Stimulated activated CD8-positive, alpha-beta memory T cell treated with anti-CD3 and anti-CD28 coated beads, Interleukin-4, amount 100 ng/mL, for 48 hours (primary cell): ENCODE measurements at places on chromosomes 7 and 10.

DNA sequence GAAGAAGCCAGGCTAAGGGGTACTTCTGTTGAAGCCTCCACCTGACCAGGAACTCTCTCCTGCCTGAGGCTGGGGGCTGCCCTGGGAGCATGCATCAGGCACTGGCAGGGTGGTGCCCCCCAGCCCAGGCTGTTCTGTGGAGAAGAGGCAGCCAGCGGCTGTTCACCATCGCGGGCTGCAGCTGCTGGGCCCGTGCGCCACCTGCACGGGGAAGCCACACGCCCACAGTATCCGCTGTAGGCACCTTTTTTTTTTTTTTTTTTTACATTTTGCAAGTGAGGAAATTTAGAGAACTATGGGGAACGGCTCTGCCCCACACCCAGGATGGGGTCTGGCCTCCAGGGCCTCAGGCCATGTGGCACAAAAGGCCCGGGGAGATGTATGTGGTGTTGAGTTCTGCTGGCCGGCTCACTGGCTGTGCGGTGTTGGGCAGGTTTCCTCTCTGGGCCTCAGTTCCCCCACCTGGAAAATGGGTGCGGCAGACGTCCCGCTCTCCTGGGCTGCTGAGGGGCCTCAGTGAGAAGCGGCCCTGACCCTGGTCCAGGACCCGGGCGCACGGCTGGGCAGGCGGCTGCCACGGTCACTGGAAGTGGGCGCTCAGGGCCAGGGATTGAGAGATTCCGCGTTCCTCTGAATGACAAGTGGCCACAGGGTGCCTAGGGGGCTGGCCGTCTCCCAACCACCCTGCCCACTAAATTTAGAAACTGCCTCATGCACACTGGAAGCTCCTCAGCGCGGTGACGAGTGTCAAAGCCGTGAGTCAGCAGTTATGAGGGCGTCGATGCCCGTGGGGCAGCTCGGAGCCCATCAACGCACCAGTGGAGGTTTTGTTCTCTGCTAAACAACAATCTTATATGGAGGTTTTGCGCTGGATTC is 8.8 kb upstream of the INTS1 start:
- peak; percentile 55 for DNase-seq

DNA sequence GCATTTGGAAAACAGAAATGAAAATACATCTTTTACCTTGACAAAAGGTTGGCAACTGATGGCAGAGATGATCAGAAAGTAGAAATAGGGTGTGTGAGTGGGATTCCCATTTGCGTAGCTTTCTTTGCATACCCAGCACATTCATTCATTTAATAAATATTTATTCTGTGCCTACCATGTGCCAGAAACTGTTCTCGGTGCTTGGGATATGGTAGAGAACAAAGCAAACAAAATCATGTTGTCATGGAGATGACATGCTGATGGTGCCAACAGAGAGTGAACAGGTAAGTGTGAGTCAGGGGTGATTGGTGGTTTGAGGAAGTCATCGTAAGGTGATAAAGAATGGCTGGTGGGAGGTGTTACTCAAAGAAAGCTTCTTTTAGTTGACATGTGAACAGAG is 45.4 kb downstream of the CACNB2 start:
- no peak for DNase-seq

- no peak for DNase-seq
Measured at GRCh38 chr7:2970861-2971260, 72.8 kb downstream of the CARD11 start.

- DNase-seq = no peak
Measured at GRCh38 chr7:106358103-106358663, 73.4 kb upstream of the NAMPT start.

GRCh38 chr10:17831341-17831740 is 22.2 kb downstream of the MRC1 start:
- DNase-seq = no peak

DNA sequence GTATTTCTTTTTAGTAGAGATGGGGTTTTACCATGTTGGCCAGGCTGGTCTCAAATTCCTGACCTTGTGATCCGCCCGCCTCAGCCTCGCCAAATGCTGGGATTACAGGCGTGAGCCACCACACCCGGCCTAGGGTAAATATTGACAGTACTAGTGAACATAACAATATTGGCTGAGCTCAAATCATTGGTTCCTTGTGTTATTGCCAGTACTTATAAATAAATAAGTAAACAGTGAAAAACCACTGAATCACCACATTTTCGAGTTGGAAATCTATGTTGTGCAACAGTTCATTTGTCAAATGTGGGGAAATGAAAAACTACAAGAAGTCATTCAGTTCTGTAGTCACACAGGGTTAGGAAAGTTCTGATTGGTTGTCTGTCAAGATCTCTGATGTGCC is 15.8 kb downstream of the RPP30 start:
- DNase-seq = no peak

DNA sequence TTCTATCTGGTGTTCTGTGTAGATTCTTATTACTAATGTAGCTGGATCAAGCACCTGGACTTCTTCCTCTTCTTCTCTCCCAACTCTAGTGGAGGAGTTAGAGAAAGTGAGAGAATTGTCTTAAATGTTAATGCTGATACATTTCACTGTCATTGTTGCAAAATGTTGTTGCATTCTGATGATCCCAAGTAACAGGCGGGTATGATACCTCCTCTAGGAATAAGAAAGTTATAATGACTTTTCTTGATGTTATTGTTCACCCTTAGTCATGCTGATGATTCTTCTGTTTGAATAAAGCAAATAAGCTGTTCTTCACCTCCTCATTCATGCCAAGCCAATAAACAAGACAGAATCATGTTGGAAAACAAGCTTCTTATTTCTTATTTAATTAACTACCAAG is 9.1 kb downstream of the CHRM2 start:
- no peak for DNase-seq

DNA sequence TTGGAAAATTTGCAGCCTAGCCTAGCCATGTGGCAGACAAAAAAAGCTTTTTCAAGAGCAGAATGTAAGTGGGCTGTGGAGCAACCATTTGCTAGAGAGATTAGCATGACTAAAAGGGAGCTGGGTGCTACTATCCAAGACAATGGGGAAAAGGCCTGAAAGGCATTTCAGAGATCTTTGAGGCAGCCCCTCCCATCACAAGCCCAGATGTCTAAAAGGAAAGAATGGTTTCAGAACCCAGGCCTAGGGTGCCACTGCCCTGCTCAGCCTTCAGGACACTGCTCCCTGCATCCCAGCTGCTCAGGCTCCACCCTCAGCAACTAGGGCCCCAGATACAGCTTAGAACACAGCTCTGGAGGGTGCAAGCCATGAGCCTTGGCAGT is 24.7 kb downstream of the PNLIPRP3 start:
- no peak for DNase-seq

- DNase-seq = no peak
Measured at GRCh38 chr7:30470163-30470770, 8.3 kb downstream of the NOD1 start.

DNA sequence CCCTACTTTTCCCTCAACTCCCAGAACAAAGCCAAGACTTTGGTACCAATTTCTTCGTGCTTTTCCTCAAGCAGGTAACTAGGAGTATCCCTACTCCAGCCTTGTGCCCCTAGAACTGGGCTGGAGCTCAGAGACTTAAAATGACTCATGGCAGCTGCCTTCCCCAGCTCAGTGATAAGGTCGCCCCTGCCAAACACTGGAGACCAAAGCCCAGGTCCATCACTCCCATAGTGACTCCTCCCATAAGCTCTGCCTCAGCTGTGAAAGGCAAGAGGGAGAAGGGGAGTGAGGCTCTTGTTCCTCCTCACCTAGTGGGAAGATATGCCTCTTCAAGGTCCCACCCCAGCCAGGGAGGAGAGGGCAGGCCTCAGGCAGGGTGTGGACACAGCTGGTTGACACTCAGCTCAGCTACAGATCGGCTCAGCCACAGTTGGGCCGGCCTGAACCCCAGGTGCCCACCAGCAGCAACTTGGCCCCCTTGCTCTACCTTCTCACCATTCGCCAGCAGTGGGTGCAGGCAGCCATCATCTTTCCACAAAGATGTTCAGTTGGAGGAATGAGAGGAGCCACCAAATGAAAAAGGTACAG is 13.8 kb upstream of the CYREN start:
- DNase-seq = no peak

- no peak for DNase-seq
Measured at GRCh38 chr7:51234609-51235308, 81.8 kb downstream of the COBL start.

GRCh38 chr10:60803433-60803832 is 25.2 kb downstream of the CDK1 start:
- no peak for DNase-seq

DNA sequence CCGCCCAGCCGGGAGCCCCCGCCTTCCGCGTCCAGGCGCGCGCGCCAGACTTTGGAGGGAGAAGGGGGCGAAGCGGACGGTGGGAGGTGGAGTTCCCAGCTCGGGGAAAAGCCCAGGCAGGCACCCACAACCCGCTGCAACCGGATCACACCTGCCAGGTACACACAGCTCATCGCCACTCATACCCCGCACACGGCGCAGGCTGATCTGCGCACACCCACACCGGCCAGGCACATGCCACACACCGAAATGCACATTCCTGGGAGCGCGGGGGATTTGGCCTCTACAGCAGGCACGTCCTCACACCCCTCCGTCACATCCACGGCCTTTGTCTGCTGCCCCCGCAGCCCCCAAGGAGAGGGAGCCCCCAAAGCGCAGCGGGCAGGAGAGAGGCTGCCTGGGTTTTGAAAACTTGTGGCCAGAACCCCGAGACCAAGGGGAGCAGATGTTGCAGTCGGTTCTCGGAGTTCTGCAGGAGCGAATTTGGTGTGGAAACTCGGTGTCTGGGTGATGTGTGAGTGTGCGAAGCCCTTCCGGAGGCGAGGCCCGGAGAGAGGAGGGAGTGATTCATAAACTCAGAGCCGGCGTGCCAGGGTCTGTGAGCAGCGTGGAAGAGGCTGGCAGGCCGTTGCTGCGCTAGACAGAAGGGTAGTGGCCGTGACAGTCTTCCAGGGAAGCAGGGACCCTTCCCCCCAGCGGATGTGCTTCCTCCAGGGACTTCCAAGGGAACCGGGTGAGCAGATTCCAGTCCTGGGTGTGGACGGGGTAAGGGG is 734 bp downstream of the CHST3 start:
- DNase-seq = peak; percentile 67

- no peak for DNase-seq
Measured at GRCh38 chr7:6622134-6622710, 6.8 kb downstream of the ZNF853 start.

- no peak for DNase-seq
Measured at GRCh38 chr7:26686448-26686981, 177.9 kb downstream of the SKAP2 start.

DNA sequence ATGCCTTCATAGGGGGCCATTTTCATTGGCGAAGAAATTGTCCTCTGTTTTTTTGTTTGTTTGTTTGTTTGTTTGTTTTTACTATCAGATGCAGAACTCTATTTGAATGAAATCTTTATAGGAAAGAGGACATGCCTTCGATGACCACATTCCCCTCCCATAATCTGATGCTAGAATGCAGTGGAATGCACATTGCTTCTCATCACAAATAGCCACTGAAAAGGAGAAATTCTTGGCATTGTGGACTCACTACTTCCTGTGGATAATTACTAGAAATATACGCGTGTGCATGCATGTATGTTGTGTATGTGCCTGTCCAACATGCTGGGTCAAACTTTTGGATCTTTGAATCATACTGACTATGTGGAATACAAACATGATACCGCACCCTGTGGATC is 70.5 kb upstream of the SFMBT2 start:
- no peak for DNase-seq

- DNase-seq = no peak
Measured at GRCh38 chr10:132164761-132165278, 21.9 kb upstream of the DPYSL4 start.

- no peak for DNase-seq
Measured at GRCh38 chr7:70502117-70502863, 629.7 kb upstream of the GALNT17 start.

DNA sequence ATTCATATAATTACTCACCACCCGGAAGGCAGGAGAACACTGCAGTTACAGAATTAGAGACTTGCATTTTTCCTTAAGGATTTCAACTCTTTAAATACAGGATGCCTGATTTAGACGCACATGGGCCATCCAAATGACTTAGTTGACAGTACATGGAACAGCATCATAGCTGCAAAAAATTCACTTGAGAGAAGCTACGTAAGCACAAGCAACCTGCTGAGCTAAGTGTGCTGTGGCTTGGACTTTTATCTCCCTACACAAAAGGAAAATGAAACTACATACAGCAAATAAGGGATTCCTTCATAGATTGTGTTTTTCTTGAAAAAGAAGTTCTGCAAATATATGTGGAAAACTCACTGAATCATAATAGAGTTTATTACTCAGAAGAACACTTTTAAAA is 152.6 kb downstream of the POU6F2 start:
- DNase-seq = no peak

DNA sequence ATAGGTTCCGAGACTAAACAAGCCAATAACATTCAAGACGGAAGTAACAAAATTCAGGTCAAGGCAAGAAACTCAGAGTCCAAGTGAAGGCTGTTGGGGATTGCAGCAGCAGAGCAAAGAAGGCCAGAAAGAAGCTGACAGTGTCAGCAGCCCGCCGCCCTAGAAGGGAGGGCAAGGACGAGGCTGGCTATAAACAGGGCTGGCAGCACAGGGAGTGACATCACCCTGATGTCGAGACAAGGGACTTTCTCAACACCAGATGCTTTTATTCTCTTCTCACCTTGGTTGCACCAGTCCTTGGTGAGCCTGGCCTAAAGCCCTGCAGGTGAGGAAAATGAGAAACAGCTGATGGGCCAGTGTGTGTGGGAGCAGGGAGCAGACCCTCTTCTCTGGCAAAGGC is 687.7 kb upstream of the NRP1 start:
- DNase-seq = no peak

DNA sequence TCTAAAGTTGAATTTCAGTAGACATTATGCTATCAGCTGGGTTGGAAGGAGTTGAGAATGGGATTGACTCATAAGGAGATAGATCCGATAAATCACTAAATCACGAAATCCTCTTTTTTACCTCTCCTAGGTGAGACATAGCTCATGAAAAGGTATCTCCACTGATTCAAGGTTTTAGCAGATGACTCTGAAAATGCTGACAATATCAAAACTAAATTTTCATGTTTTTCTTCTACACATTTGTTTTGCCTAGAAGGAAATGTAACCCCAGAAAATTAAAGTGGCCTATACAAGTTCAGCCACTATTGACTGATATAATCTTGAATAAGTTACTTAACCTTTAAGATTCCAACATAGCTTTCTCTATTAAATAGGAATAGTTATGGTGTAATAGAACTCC is 82.2 kb upstream of the VWDE start:
- DNase-seq = no peak
